Nucleus accumbens (tissue), 56 donors: ENCODE measurements at places on chromosomes 2 and 18.
A peak's percentile ranks its signal among the peaks of the same experiment; 100 is the strongest.

- DNase-seq: no peak
Observed at GRCh38 chr18:76834379-76834778, 12.0 kb downstream of the ZNF236 start.

DNA sequence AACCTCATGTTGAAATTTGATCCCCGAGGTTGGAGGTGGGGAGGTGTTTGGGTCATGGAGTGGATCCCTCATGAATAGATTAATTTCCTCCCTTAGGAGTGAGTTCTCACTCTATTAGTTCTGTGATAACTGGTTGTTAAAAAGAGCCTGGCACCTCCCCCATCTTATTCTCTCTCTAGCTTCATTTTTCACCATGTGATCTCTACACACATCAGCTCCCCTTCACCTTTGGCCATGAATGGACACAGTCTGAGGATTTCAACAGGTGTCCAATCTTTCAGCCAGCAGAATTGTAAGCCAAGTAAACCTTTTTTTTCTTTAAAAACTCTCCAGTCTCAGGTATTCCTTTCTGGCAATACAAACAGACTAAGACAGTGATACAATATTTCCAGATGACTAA, 602.0 kb upstream of the FAM98A start:
- DNase-seq: no peak

- no peak for DNase-seq
Observed at GRCh38 chr2:53519918-53520841, 247.4 kb upstream of the CHAC2 start.

- DNase-seq: no peak
Observed at GRCh38 chr18:48904091-48904490, 46.7 kb downstream of the SMAD7 start.

- DNase-seq: no peak
Observed at GRCh38 chr2:176763851-176764404, 448.7 kb upstream of the HNRNPA3 start.

DNA sequence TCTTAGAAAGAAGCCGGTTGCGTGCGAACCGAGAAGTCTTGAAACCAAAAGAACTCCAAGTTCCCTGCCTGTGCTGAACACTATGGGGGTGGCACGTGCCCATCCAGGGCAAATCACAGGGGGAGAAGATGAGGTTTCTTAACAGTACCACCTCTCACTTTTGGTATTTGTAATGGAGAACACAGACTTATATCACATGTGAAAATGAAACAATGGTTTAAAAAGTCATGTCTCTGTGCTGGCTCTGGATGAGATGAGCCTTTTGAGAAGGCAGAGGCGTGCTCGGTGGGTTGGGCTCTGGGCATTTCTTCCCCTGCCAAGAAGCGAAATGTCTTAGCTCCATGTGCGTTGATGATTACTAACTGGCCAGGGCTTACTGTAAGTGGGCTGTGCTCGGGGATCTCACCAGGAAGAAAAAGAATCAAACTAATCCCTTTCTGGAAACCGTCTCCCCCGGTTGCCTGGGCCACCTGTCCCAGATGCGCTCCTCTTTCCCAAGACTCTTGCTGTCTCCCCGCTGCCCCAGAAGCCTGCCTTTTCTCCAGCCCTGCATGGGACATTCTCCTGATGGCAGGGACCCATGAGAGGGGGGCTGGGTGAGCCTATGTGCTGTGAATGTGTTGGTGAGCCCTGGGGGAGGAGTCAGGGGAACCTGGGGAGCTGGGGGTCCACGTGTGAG, 252.9 kb downstream of the PRKCE start:
- no peak for DNase-seq

- DNase-seq: no peak
Observed at GRCh38 chr2:207165121-207166038, at the start of gene KLF7. Gene KLF7 (minus strand): TSS chr2:207165948. CDS start chr2:207165568, 380 bp downstream.

- no peak for DNase-seq
Observed at GRCh38 chr2:162490052-162490717, 146.3 kb downstream of the GCA start.

GRCh38 chr18:58534535-58535301, 94.2 kb downstream of the ALPK2 start:
- DNase-seq: no peak

GRCh38 chr18:14776801-14777200, 28.8 kb downstream of the ANKRD30B start:
- no peak for DNase-seq

GRCh38 chr2:60553495-60554073, at the start of gene BCL11A:
Gene BCL11A (minus strand): TSS chr2:60553654. CDS start chr2:60553270, 384 bp downstream.
- no peak for DNase-seq

GRCh38 chr2:68969736-68970490, 4.5 kb upstream of the GKN1 start:
- no peak for DNase-seq

- no peak for DNase-seq
Observed at GRCh38 chr18:32333781-32334180, 136.9 kb downstream of the GAREM1 start.

GRCh38 chr2:218885981-218886947, 5.6 kb downstream of the WNT10A start:
- peak; percentile 43 for DNase-seq

DNA sequence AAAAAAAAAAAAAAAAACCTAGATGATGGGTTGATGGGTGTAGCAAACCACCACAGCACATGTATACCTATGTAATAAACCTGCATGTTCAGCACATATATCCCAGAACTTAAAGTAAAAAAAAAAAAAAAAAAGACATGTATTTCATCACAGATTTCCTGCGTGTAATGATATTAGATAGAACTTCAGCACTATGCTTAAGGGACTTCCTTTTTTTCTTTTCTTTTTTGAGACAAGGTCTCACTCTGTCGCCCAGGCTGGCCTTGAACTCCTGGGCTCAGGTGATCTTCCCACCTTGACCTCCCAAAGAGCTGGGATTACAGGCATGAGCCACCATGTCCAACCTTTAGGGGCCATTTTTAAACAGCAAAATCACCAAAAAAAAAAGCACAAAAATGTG, 42.0 kb downstream of the NEURL3 start:
- DNase-seq: no peak

- DNase-seq: no peak
Observed at GRCh38 chr18:25077038-25077943, 274.7 kb downstream of the ZNF521 start.

DNA sequence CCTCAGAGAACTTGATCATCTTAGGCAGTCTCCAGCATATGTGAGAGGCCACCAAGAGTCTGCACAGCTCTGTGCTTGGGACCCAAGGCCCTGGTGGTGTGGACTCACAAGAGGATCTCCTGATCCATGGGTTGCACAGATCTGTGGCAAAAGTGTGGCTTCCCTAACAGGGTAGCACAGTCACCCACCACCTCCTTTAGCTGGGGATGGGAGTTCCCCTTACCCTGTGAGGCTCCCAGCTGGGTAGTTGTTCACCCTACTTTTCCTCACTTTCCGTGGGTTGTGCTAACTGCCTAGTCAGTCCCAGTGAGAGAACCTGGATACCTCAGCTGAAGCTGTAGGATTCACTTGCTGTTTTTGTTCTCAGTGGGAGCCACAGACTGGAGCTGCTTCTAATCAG, 123.7 kb downstream of the FTCDNL1 start:
- DNase-seq: no peak

DNA sequence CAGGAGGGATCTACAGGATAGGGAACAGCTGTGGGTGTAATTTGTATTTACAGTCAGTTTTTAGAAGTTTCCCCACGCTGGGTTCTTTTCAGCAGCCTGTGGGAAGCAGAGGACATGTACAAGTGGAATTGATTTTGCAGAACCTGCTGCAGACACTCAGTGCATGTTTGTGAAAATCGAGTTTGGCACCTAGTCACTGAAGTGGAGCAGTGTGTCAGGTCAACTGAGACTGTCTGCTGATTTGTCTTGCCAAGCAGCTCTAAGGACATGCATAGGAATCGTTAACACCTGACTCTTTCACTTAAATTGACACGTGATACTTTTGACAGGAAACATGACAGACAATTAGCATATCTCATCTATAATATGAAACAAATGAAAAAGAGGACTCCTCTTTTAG, 416.6 kb downstream of the TMX3 start:
- DNase-seq: no peak

- no peak for DNase-seq
Observed at GRCh38 chr2:216499641-216500218, 1.1 kb downstream of the RPL37A start.

DNA sequence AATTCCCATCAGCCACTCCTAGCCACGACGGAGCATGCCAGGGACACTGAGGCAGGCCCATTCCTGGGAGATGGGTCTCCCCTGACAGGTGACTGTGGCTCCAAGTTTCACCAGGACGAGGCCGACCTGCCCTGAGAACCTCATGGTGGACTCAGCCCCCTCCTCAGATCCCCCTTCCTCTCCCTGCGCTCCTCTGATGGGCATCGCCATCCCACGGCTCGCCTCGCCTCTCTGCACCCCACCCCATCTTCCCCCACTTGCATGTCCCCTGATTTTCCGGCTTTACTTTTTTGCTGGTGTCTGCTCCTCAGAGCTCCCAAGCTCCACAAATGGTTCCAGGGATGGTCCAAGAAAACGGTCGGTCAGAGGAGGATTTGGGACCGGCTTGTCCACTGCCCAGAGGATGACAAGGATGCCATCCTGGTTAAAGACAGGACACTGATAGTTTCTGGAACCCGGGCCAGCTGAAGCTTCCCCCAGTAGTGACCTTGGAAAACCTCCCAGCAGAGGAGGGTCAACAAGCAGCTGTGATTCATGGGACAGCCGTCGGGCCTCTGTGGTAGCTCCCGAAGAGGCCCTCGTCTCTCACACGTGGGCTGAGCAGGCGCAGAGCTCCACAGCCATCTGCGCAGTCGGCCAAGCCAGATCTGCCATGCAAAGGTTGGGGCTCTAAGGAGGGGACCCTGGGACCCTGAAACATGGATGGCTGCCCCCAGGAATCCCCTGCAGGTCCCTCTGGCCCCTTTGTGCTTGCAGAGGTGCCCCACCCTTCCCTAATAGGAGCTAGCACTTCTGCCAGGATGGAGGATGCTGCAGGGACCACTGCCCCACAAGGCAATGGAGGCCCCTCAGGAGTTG, 87.8 kb upstream of the SLC66A3 start:
- no peak for DNase-seq

- DNase-seq: no peak
Observed at GRCh38 chr2:136055929-136056688, 61.8 kb downstream of the CXCR4 start.
